Activated CD8-positive, alpha-beta T cell treated with anti-CD3 and anti-CD28 coated beads for 36 hours (primary cell): ENCODE measurements at places on chromosomes 5 and 9. TPM values are rescaled to one million over a fixed set of nuclear protein-coding genes. Genes with fewer than 3 reads are reported as not detected.

GRCh38 chr9:22165144-22165543, 156.0 kb upstream of the CDKN2B start:
- DNase-seq: no peak
- no peak overlapping the region for H3K4me3 ChIP-seq
- H3K36me3 ChIP-seq: no peaks in the 10 kb centered on the region
- H3K27me3 ChIP-seq: peaks cover 14% of the 10 kb centered on the region
- no peaks in the 10 kb centered on the region for H3K4me1 ChIP-seq

GRCh38 chr5:121698690-121699089, 153.0 kb upstream of the FTMT start:
- H3K4me1 ChIP-seq: no peaks in the 10 kb centered on the region
- DNase-seq: no peak
- no peak overlapping the region for H3K4me3 ChIP-seq
- H3K27me3 ChIP-seq: no peaks in the 10 kb centered on the region

GRCh38 chr5:20833081-20833627, 845.2 kb upstream of the CDH18 start:
- H3K4me1 ChIP-seq: no peaks in the 10 kb centered on the region
- DNase-seq: no peak
- no peaks in the 10 kb centered on the region for H3K36me3 ChIP-seq
- no peak overlapping the region for H3K4me3 ChIP-seq
- H3K27me3 ChIP-seq: peaks cover 2% of the 10 kb centered on the region

GRCh38 chr9:88011005-88011766, 36.9 kb upstream of the CDK20 start:
- peaks cover 8% of the 10 kb centered on the region for H3K27me3 ChIP-seq
- no peaks in the 10 kb centered on the region for H3K36me3 ChIP-seq
- no peak for DNase-seq

GRCh38 chr9:81264516-81264915, 424.8 kb downstream of the TLE1 start:
- no peaks in the 10 kb centered on the region for H3K36me3 ChIP-seq
- H3K4me1 ChIP-seq: no peaks in the 10 kb centered on the region
- no peak overlapping the region for H3K4me3 ChIP-seq
- DNase-seq: no peak
- no peaks in the 10 kb centered on the region for H3K27me3 ChIP-seq

DNA sequence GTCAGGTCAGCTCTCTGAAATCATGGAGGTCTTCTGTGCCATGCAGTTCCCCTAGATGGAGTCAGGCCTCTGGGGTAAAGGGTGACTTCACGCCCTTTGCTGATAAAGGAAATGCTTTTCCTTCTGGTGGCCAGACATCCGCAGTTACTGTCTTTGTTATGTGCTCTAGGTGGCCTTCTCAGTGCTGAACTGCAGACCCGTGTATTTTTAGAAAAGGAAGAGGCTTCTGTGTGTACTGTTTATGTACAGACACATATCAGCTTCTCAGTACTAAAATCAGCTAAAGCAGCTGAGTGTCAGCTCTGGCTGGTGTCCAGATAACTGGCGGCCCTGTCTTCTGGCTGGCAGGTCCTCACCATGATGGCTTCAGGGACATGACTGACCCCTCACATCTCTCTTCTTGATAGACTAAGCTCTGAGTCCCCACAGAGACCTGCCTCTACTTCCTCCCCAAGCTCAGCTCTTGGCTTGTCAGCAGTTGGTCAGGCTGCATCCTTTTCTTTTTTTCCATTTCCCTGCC, 75.3 kb downstream of the ARHGAP26 start:
- DNase-seq: peak; percentile 23
- H3K4me3 ChIP-seq: peak overlapping the region; percentile 18
- H3K36me3 ChIP-seq: no peaks in the 10 kb centered on the region
- H3K4me1 ChIP-seq: peaks cover 54% of the 10 kb centered on the region
- H3K27me3 ChIP-seq: no peaks in the 10 kb centered on the region

GRCh38 chr5:122110987-122111386, 18.4 kb upstream of the ZNF474 start:
- H3K27me3 ChIP-seq: no peaks in the 10 kb centered on the region
- no peak for DNase-seq
- H3K4me3 ChIP-seq: no peak overlapping the region
- no peaks in the 10 kb centered on the region for H3K36me3 ChIP-seq
- H3K4me1 ChIP-seq: no peaks in the 10 kb centered on the region
- no peak overlapping the region for H3K27ac ChIP-seq

- no peak for DNase-seq
- no peak overlapping the region for H3K27ac ChIP-seq
- no peaks in the 10 kb centered on the region for H3K36me3 ChIP-seq
- H3K4me3 ChIP-seq: no peak overlapping the region
Measured at GRCh38 chr5:179290681-179291540, 54.4 kb downstream of the ADAMTS2 start.

- H3K27ac ChIP-seq: no peak overlapping the region
- H3K27me3 ChIP-seq: no peaks in the 10 kb centered on the region
- H3K4me1 ChIP-seq: no peaks in the 10 kb centered on the region
- DNase-seq: no peak
- H3K4me3 ChIP-seq: no peak overlapping the region
- no peaks in the 10 kb centered on the region for H3K36me3 ChIP-seq
Measured at GRCh38 chr5:106097340-106097739, 1573.4 kb downstream of the EFNA5 start.

DNA sequence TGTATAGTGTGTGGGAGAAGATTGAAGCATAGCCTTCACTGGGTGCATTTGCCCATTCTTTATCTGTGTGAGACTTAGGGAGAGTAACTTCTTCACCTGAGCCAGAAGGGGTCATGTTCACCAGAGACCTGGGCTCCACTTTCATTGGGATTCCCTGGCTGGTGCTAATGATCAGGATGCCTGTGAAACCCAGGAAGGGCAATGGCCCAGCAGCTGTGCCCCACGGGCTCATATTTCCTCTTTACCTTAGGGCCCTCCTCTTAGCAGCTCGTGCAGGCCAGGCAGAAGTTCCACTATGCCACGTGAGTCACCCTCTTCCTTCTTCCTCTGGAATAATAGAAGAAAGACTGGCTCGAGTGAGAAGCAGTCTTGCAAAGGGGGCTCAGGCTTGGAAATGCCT, 5.0 kb downstream of the PPARGC1B start:
- no peak for DNase-seq
- no peak overlapping the region for H3K27ac ChIP-seq
- peaks cover 4% of the 10 kb centered on the region for H3K36me3 ChIP-seq
- no peak overlapping the region for H3K4me3 ChIP-seq
- H3K27me3 ChIP-seq: no peaks in the 10 kb centered on the region
- H3K4me1 ChIP-seq: peaks cover 6% of the 10 kb centered on the region

DNA sequence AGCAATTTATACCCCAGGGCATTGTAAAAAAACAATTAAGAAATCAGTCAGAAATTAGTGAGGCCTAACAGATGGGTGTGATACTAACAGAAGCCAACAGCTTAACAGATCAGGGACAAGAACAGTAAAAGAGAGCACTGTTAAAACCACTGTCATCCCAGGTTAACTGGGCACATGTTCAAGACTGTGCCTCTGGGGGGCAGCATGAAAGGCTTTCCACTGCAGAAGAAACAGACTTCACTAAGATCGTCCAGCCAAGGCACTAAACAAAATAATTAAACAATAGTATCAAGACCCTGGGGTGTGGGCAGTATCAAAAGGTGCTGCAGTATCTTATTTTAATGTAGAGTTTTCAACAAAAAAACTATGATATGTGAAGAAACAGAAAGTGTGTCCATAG, 43.5 kb downstream of the FBN2 start:
- no peaks in the 10 kb centered on the region for H3K27me3 ChIP-seq
- no peak overlapping the region for H3K27ac ChIP-seq
- H3K36me3 ChIP-seq: no peaks in the 10 kb centered on the region
- H3K4me3 ChIP-seq: no peak overlapping the region
- no peak for DNase-seq

DNA sequence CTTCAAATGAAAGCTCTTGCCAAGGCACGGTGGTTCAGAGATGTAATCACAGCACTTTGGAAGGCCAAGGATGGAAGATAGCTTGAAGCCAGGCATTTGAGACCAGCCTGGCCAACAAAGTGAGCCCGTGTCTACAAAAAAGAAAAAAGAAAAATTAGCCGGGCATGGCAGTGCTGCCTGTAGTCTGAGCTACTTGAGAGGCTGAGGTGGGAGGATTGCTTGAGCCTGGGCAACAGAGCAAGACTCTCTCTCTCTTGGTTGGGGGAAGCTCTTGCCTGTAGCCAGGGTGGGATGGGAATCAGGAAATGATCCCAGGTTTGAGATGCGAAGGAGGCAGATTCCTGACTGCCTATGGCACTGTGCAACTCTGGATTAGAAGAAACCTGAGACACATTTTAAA, 62.1 kb downstream of the IL6ST start:
- H3K27me3 ChIP-seq: no peaks in the 10 kb centered on the region
- no peak for DNase-seq
- H3K36me3 ChIP-seq: peaks cover 2% of the 10 kb centered on the region
- no peak overlapping the region for H3K4me3 ChIP-seq
- peaks cover 4% of the 10 kb centered on the region for H3K4me1 ChIP-seq

- H3K27ac ChIP-seq: no peak overlapping the region
- no peaks in the 10 kb centered on the region for H3K4me1 ChIP-seq
- no peak for DNase-seq
- peaks cover 21% of the 10 kb centered on the region for H3K27me3 ChIP-seq
- no peak overlapping the region for H3K4me3 ChIP-seq
Measured at GRCh38 chr5:127492854-127493738, 24.3 kb upstream of the PRRC1 start.

GRCh38 chr9:113580041-113580953, 116.8 kb downstream of the RGS3 start:
- H3K36me3 ChIP-seq: peaks cover 41% of the 10 kb centered on the region
- peak overlapping the region; percentile 85 for H3K4me3 ChIP-seq
- H3K27me3 ChIP-seq: no peaks in the 10 kb centered on the region
- peak; percentile 86 for DNase-seq

- H3K4me1 ChIP-seq: no peaks in the 10 kb centered on the region
- peaks cover 1% of the 10 kb centered on the region for H3K27me3 ChIP-seq
- H3K27ac ChIP-seq: no peak overlapping the region
Measured at GRCh38 chr5:40960037-40960436, 50.7 kb downstream of the C7 start.

- H3K36me3 ChIP-seq: peaks cover 53% of the 10 kb centered on the region
- H3K27me3 ChIP-seq: no peaks in the 10 kb centered on the region
- no peak overlapping the region for H3K27ac ChIP-seq
- no peak overlapping the region for H3K4me3 ChIP-seq
- H3K4me1 ChIP-seq: peaks cover 57% of the 10 kb centered on the region
- no peak for DNase-seq
Measured at GRCh38 chr5:100896054-100896453, 7.0 kb downstream of the ST8SIA4 start.

GRCh38 chr9:1050125-1050895, at the start of gene DMRT2:
Gene DMRT2, plus strand, starts transcription at chr9:1050357. Its CDS starts 1,257 bp downstream, at chr9:1051614.
- peak; percentile 49 for DNase-seq
- H3K27ac ChIP-seq: no peak within 1 kb of the TSS
- peaks cover 43% of the 10 kb centered on the region for H3K4me1 ChIP-seq

GRCh38 chr9:138099803-138100598, 222.4 kb downstream of the CACNA1B start:
- no peaks in the 10 kb centered on the region for H3K36me3 ChIP-seq
- no peaks in the 10 kb centered on the region for H3K4me1 ChIP-seq
- H3K27ac ChIP-seq: no peak overlapping the region
- no peak for DNase-seq

- H3K27me3 ChIP-seq: no peaks in the 10 kb centered on the region
- peak overlapping the region; percentile 67 for H3K27ac ChIP-seq
- peak overlapping the region; percentile 77 for H3K4me3 ChIP-seq
Measured at GRCh38 chr5:118988866-118989180, 476 bp upstream of the DTWD2 start.

DNA sequence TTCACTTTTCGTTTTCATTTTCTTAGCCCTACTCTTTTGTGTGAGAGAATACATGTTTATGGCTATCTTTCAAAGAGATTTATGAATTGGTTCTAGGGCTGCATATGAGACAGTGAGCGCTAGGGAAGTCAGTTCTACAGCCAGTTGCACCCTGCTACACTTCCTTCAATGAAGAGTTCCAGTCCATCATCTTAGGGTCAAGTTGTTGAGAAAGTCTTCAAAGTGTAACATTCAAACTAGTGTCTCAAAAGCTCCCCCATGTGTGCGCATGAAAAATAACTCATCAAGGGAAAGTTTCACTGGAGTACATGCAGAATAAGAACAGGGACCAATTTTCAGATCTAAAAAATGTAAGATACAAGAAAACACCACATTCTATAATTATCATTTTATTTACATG, 317.2 kb downstream of the DEPDC1B start:
- H3K4me3 ChIP-seq: no peak overlapping the region
- DNase-seq: no peak
- H3K36me3 ChIP-seq: no peaks in the 10 kb centered on the region

GRCh38 chr5:172931001-172931536, 28.2 kb upstream of the RPL26L1 start:
- H3K36me3 ChIP-seq: peaks cover 6% of the 10 kb centered on the region
- no peak for DNase-seq
- no peaks in the 10 kb centered on the region for H3K27me3 ChIP-seq
- peaks cover 2% of the 10 kb centered on the region for H3K4me1 ChIP-seq
- no peak overlapping the region for H3K4me3 ChIP-seq

- H3K4me3 ChIP-seq: no peak overlapping the region
- no peaks in the 10 kb centered on the region for H3K36me3 ChIP-seq
- H3K27me3 ChIP-seq: peaks cover 11% of the 10 kb centered on the region
Measured at GRCh38 chr9:70110194-70111041, 66.8 kb downstream of the MAMDC2 start.

DNA sequence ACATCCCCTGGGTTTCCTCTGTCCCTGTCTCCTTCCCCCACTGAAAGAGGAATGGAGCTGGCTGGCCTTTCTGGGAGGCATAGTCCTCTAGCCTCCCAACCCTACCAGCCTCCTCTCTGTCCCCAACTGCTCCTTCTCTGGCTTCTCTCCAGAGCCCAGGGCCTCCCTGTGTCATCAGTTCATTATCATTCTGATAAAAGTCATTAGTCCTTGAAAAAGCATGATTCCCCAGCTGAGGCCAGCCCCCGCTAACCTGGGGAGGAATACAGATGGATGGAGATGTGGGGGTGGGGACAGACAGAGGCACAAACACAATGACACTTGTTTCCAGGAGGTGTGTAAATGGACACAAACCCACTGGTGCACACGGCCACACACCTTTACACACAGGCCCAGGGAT, 73.6 kb upstream of the HSPA9 start:
- H3K27ac ChIP-seq: no peak overlapping the region
- DNase-seq: no peak
- no peak overlapping the region for H3K4me3 ChIP-seq
- H3K36me3 ChIP-seq: no peaks in the 10 kb centered on the region
- H3K27me3 ChIP-seq: peaks cover 80% of the 10 kb centered on the region

The FBLL1 gene
- total RNA-seq: not detected

The NR2F1 gene
- not detected for total RNA-seq

The FAM221B gene
- not detected for total RNA-seq

The ADRA1B gene
- total RNA-seq: not detected

The SLC25A2 gene
- 0.25 TPM for total RNA-seq

The IL13 gene
- 4.8 TPM for total RNA-seq

The LAMC3 gene
- total RNA-seq: 0.43 TPM

The ROR2 gene
- total RNA-seq: not detected

The C9orf153 gene
- total RNA-seq: 0.16 TPM

The OTP gene
- not detected for total RNA-seq

The QRFP gene
- not detected for total RNA-seq

The ZFP2 gene
- total RNA-seq: 0.36 TPM

The MRPL36 gene
- 87.2 TPM for total RNA-seq

The STPG3 gene
- not detected for total RNA-seq

The BTNL3 gene
- not detected for total RNA-seq
